ENCODE measurements at places on chromosomes 11 and 22.

GRCh38 chr11:134393638-134394037 is 18.4 kb downstream of the B3GAT1 start:
- DNase-seq, result peak; percentile 53

GRCh38 chr11:26442131-26442530 is 110.2 kb downstream of the ANO3 start:
- DNase-seq, result no peak

GRCh38 chr11:121467471-121467870 is 14.7 kb upstream of the SORL1-AS1 start:
- no peak for DNase-seq

DNA sequence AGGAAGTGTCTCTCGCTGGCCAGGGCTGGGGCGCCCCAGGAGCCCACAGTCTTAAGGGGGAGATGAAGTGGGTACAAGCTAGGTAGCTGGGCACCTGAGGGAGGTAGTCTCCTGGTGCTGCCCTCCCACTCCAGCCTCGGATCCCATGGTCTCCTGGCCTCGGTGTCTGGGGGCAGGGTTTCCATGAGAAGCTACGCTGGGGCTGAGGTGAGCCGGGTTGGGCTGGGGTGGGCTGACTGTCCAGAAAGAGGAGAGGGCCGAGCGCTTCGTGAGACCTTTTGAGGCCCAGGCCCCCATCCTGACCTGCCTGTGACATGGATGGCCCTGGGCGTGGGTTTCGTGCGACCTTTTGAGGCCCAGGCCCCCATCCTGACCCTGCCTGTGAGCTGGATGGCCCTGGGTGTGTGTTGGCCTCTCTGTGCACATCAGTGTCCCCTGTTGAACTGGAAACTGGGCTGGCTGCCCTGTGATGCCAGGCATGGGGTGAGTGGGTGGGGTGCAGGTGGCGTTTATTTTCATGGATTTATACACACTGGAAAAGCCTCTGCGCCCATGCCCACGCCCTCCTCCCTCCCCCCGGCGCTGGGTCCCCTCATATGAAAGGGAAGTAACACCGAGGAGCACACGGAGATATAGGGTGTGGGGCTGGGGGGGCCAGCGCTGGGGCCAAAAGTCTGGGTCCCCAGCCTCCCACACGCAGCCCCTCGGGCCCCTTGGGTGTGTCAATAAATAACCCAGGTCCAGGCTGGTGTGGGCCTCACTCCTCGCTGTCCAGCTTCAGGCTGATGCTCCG is 8.6 kb downstream of the AIP start:
- no peak for DNase-seq

- no peak for DNase-seq
Measured at GRCh38 chr22:27133019-27133431, 475.6 kb downstream of the MIAT start.

- peak; percentile 16 for DNase-seq
Measured at GRCh38 chr22:29784451-29785361, 17.5 kb downstream of the UQCR10 start.

DNA sequence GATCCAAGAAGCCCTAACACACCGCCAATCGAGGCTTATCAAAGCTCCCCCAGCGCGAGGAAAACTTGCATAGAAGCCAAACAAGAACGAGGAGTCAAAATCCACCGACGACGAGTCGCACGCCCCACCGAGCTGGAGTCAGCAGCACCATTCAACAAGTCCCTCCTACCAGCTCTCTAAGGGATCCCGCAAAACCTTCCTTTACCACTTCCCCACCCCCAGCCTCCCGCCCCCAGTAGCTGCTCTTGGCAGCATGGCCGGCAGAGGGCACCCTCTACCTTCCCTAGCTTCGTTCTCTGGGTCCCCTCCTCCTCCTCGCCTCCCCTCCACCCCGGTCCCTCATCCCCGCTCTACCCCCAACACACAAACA is 1.4 kb downstream of the BDNF start:
- DNase-seq, result peak; percentile 54

DNA sequence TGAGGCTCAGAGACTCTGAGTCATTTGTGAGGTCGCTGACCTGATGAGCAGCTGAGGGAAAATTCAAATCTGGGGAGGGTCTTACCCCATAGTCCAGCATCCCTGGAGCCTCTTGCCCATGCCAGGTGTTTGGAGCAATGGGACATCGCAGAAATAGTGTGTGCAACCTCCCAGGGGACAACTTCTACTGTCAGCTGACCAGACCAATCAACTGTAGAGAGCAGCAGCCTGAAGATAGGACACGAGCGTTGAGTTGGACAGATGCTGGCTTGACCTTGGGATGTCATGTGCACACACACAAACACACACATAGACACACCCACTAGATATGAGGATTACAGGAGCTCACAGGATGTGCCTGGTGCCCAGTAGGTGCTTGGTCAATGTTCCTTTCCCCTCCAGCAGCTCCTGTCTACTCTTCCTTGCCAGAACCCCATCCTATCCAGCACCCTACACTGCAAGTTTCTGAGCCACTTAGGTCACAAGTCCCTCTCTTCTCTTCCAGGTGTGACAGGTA is 59.1 kb upstream of the MPEG1 start:
- DNase-seq, result no peak

DNA sequence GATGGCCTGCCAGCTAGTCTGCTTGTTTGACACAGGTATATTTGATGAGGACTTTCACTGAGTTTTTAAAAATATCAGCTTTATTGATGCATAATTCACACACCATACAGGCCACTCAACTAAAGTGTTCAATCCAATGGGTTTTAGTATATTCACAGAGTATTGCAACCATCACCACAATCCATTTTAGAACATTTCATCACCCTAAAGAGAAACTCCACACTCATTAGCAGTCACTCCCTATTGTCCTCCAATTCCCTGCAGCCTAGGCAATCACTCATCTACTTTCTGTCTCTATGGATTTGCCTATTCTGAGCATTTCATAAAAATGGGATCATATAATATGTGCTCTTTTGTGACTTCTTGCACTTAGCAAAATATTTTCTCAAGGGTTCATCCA is 397.9 kb upstream of the NARS2 start:
- no peak for DNase-seq

DNA sequence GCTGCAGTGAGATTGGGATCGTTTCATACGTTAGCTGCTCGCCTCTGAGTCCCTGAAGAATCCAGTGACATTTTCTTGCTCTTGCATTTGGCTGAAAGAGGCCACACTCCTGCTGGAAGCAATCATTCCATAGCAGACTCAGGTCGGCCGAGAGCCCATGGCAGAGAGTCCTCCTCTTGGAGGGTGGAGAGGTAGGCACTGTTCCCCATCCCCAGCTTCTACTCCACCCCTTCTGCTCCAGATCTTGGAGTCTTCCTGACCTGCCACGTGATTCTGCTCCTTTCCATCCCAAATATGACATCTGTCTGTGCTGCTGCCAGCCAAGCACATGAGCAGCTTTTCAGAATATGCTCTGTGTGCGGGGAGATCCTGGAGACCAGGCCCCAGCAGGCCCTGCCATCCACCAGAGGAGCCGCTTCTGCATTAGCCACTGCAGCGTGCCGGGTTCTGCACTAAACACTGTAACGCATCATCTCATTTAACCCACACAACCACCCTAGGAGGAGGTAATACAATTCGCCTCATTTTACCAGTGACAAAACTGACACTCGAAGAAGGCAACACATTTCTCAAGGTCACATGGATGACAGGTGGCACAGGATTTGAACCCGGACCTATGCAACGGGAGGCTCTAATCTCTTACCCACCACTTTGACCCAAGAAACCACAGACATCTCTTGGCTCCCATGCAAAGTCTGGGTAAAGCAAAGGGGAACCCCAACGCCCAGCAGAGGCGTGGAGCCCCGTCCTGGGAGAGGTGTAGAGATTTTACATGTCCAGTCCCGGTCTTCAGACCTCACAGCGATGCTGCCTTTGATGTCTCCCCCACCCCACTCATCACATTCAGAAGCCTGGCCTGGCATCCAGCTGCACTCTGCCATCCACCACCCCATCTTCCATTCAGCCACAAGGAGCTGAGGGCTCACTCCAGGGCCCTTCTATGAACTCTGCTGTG is 78.8 kb downstream of the FEZ1 start:
- DNase-seq, result no peak

DNA sequence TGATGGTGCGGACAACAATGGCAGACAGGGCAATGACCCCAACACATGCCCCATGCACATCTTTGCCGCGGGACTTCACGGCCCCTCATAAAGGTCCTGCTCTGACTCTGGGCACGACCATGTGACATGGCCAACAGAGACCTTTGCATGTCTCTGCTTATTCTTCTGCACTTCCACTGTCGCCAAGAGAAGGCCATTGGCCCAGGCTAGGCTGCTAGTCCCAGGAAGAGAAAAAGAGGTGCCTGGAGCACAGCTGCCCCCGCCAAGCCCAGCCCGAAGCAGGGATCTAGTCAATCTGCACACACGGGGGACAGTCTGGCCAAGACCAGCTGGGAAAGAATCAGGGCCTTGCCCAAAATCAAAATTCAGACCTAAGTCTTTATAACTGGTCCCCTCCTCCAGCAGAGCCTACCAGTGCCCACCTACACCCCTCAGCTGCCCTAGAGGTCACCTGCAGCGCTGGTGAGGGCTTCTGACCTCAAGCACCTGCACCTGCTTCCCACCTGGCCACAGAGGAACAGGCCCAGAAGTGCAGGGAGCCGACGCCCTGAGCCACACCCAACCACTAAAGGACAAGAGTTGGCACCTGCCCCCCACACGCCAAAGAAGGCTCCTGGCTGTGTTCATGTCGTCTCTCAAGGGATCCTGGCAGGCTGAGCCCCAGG is 8.1 kb downstream of the SULT4A1 start:
- DNase-seq, result no peak

DNA sequence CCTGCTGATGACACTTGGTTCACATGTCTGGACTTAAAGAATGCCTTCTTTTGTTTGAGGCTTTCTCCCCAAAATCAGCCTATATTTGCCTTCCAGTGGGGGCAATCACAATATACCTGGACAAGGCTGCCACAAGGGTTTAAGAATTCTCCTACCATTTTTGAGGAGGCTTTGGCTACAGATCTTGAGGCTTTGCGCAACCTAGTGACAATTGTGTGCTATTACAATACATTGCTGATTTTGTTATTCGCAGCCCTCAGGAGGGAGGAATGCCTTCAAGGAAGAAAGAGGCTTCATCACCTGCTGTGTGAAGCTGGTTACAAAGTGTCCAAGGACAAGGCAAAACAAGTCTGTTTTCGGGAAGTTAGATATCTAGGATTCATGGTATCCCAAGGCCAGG is 50.8 kb upstream of the OR4C15 start:
- no peak for DNase-seq

- DNase-seq, result no peak
Measured at GRCh38 chr11:19844806-19845205, 132.2 kb downstream of the NAV2 start.

DNA sequence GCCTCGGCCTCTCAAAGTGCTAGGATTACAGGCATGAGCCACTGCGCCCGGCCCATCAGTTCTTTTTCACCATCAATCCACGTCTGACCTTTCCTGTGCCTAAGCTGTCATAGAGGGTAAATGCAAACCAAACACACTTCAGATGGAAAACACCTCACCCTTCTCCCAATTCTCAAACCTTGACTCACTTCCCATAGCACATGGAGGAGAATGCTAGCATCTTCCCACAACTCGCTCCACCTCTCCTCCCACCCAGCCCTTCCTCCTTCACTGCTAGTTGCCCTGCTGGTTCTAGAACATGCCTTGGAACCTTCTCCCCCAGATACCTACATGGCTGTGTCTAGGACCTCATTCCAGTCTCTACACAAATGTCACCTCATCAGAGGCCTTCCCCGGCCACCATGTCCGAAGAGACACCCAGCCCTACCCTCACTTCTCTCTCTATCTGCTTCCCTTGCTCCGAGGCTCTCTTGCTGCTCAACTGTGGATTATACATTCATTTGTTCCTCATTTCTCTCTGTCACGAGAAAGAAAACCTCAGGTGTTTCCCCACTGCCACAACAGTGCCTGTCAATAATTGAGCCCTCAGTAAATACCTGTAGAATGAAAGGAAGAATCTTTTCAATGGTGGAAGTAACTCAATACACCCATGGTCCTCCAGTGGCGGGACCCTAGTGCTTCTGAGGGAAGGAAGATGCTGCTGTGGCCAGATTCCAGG is 21.3 kb upstream of the NCF4 start:
- no peak for DNase-seq

- peak; percentile 84 for DNase-seq
Measured at GRCh38 chr22:39469681-39470450, 13.1 kb downstream of the MGAT3 start.

GRCh38 chr11:2186669-2187279 is 15.2 kb upstream of the TH start:
- DNase-seq, result no peak

DNA sequence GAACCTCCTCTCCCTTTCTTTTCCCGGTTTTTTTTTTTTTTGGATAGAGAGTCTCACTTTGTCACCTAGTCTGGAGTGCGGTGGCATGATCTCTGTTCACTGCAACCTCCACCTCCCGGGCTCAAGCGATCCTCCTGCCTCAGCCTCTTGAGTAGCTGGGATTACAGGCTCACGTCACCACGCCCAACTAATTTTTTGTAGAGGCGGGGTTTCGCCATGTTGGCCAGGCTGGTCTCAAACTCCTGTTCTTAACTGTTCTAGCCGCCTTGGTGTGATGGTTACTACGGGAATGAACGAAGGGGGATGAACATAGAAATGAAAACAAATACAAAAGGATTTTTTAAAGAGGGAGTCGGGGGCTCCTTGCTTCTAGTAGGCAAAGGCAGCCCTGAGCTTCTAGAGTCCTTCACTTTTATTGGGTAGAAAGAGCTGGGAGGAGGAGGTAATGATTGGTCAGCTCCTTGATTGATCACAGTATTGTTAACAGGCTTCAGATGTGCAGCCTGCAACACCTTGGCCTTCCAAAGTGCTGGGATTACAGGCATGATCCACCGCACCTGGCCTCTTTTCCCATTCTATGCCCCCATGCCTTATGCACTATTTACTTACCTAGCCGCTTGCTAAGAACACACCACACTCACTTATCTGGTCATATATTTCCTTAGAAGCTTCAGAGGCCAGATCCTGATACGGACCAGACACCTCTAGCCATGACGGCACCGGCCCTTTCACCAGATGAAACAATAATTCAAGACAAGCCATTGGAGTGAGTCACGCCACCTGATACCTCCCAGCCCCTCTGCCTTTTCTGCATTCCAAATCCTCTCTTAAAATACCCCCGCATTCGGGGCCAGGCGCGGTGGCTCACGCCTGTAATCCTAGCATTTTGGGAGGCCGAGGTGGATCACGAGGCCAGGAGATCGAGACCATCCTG is 20.7 kb downstream of the SUSD2 start:
- DNase-seq, result no peak

- no peak for DNase-seq
Measured at GRCh38 chr22:21612858-21613257, 17.0 kb downstream of the YDJC start.

DNA sequence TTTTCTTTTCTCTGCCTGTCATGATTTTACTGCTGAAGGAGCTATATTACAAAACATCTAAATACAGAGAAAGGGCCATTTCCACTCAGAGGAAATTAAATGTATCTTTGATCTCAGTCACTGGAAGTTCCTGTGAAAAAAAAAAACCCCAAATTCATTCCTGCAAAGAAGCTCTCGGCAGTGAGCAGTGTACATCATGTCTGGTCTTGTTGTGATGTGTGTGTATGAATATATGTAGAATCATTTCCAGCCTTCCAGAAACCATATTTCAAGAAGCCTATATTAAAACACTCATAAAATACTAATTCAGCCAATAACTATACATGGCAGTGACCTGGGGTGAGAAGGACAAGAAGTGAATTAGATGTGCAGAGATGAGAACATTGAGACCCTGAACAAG is 393.2 kb upstream of the TENM4 start:
- DNase-seq, result no peak

Measured in hippocampal formation (tissue), 2 donors.